ENCODE measurements at places on chromosomes 12 and 14.

- no peak for DNase-seq
Observed at GRCh38 chr14:90003526-90004307, 48.0 kb downstream of the TDP1 start.

DNA sequence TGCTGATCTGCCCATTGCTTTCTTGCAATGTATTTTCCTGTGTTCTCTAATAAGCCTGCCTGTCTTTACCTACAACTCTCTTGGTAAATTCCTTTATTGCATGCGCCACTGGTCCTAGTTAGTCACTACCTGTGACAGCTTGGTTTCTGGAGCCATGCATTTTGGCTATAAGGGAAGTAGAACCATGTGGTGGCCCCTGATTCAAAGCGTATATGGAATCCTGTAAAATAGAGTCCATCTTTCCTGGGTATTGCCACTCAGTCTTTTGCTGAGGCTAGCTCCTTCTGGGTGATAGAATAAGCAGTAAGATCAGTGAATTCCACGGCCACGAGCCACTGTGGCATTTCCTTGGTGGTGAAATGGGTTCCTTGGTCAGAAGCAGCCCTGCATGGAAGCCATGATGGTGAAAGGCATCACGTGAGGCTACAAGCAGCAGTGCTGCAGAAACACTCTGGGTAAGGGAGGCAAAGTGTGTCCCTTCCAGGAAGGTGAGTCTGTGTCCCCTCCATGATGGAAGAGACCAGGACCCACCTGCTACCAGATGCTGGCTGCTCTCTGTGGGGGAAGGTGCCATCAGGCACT is 19.6 kb downstream of the TNFAIP2 start:
- DNase-seq, result no peak

GRCh38 chr14:71143381-71144290 is 236.4 kb downstream of the PCNX1 start:
- DNase-seq, result no peak

DNA sequence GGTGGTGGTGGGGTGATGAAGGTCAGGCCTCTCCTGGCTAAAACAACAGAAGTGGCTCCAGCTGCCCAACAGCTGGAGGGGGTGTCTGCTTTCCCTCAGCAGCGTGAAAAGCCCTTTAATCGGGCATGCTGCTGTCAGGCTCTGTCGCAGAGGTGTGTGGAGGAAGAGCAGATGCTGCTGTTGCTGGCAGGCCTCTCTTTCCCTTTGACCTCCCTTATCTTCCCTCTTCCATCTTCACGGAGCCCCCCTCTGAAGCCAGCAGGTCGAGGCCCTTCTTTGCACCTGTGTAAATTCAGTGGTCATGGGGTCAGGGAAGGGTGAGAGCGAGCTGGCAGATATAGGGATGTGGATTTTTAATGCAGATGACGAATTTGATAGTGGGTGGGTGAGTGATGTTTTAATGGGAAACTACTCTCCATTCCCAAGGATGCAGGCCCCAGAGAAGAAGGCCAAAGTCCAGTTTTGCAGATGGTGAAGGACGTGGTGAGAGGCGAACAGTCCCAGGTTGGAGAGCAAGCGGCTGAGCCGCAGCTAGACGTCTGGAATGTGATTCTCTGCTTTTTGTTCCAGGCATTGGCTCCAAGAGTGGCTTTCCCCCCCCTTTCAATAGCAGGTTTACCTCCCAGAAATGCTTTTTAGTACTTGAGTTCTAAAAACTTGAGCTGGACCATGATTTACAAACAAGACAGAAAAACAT is 64.0 kb downstream of the SMOC1 start:
- no peak for DNase-seq

DNA sequence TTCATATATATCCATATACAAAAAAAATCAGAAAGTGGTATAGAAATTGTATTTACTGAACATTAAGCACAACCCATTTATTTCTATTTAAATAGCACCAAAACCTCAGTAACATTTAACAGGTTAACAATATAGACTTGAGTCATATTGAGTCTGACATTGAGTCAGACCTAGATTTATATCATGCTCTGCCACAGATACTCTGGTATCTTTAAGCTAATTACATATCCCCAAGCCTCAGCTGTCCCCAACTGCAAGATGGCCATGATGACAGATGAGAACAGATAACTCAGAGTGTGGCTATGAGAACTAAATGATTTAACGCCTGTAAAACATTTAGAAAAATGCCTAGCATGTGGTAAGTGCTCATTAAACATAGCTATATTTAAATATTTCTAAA is 40.3 kb downstream of the IFNG start:
- no peak for DNase-seq

GRCh38 chr14:76546426-76547221 is 170.7 kb downstream of the ESRRB start:
- DNase-seq, result no peak

- DNase-seq, result no peak
Observed at GRCh38 chr12:21992823-21993222, 51.6 kb upstream of the ABCC9 start.

DNA sequence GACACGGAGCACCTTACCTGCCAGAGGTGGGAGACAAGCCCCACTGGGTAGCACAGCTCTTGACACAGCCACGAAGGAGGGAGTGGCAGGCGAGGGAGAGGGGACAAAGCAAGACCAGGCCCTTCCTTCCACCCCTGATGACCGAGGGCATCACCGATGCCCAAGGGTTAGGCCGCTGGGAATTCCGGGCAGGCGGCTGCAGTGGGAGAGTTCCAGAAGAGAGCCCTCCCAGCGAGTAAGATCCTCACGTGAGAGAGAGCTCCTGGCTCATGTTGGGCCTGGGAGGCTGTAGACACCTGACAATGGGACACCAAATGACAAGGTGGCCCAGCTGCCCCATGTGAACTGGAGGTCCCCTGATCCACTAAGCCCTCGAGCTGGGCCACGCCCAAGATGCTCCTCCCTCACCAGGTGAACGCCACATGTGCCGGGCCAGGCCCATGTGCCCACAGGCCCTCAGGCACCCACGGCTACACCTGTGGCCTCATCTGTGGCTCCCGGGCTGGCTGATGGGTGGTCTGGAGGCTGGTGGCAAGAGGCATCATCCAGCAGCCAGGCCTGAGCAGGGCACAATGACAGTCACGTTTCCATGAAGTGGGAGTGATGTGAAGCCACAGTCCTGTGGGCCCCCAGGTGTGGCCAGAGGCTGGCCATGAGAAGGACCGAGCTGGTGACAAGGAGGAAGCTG is 32.1 kb upstream of the C14orf180 start:
- no peak for DNase-seq

GRCh38 chr12:28883406-28883997 is 265.6 kb upstream of the FAR2 start:
- no peak for DNase-seq

DNA sequence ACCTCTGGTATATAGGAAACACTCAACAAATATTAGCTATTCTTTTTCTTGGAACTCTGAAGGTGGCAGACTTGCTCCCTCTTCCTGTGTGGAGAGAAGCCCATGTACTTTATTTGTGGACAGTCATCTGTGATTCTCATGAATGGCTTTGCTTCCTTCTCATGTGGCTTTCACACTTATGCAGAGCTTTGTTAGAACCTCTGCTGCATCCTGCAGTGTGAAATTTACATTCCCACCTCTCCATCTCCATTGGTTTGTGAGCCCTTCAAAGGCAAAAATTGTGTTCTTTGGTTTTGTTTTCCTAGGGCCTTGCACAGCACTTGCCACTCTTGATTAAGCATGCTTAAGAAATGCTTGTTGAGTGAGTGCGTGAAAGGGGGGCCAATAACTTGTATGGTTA is 51.9 kb downstream of the BICD1 start:
- no peak for DNase-seq

GRCh38 chr12:642633-643474 is 20.4 kb downstream of the NINJ2 start:
- DNase-seq, result peak; percentile 76

Data from naive B cell (primary cell).